ENCODE measurements at places on chromosomes 4 and X. TPM values are rescaled to one million over a fixed set of nuclear protein-coding genes. Genes with fewer than 3 reads are reported as not detected.
A peak's percentile ranks its signal among the peaks of the same experiment; 100 is the strongest.

Gene CRMP1
- 0.37 TPM for total RNA-seq

Gene TRIM61
- total RNA-seq: not detected

DNA sequence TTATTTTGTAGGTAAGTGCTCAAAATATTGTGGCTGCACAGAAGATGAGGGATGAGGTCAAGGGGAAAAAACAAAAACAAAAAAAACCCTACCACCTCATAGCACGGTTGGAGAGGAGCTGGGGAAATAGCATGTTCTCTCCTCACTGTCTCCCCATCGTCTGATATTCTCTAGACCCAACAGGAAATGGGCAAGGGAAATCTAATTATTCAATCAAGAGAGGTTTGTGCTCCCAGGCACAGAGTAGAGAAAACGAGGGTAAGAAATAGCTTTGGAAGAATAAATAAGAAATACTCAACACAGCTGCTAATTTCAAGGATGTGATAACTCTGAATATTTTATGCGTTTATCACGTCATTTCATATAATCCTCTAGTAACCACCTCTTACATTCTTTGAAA, 619.2 kb upstream of the GNPDA2 start:
- no peak for DNase-seq

Gene SNCA
- 140 TPM for total RNA-seq

Gene UGT2B17
- total RNA-seq: not detected

- no peak for DNase-seq
Measured at GRCh38 chr4:170758988-170759387, 669.2 kb upstream of the AADAT start.

Gene HS6ST2
- total RNA-seq: 0.19 TPM

DNA sequence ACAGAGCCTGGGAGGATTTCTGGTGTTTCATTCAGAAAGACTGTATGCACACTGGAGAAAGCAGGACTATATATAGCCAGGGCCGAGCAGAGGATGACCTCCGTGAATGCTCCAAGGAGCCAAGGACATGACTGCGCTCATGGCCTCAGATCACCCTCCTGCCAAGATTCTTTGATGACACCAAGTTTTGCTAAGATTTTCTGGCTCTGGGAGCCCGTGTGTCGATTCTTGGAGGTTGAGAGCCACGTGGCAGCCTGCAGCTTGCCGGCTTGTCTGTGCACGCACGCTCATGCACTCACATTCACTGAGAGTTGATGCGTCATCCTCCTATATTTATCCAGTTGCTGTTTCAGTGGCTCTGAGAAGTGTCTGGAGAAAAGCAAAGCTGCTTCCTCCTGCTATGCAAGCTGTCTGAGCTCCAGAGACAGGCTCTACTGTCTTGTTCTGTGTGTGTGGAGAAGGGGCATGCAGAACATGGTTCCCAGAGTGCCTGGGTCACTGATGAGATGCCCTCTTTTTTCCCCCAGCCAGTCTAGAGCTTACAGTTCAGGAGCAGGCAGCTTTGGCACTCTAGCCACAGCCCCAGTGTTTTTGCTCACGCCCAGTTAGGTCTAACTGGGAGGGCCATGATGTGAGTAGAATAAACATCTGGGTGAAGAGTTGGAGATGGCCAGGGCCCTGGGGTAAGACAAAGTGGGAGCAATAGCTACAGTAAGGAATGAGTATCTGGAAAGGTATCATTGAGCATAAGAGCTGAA, 64.9 kb upstream of the SCOC start:
- DNase-seq: no peak

Gene OPHN1
- 11.7 TPM for total RNA-seq

DNA sequence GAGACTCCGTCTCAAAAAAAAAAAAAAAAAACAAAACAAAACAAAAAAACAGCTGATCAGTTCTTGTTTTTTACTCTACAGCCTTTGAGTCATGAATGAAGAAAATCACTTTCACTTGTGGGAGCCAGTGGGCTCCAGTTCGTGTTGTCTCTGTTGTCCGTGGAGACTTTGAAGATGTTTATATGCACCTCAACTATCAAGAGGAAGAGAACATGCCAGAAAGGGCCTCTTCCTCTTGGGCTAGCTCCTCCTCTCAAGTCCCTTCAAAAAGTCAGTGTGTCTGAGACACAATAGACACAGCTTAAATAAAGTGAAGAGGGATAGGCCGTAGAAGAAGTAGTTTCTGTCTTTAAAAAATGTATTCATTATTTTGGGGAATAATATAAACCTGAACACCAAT, 182.7 kb downstream of the KDR start:
- peak; percentile 90 for DNase-seq

GRCh38 chrX:106283841-106284240, 115.7 kb downstream of the PWWP3B start:
- no peak for DNase-seq

GRCh38 chr4:67929426-67929825, 33.9 kb downstream of the TMPRSS11A start:
- no peak for DNase-seq

Gene ARHGEF6
- total RNA-seq: 16.5 TPM

GRCh38 chrX:120090208-120090607, 12.7 kb upstream of the RHOXF2B start:
- DNase-seq: no peak

DNA sequence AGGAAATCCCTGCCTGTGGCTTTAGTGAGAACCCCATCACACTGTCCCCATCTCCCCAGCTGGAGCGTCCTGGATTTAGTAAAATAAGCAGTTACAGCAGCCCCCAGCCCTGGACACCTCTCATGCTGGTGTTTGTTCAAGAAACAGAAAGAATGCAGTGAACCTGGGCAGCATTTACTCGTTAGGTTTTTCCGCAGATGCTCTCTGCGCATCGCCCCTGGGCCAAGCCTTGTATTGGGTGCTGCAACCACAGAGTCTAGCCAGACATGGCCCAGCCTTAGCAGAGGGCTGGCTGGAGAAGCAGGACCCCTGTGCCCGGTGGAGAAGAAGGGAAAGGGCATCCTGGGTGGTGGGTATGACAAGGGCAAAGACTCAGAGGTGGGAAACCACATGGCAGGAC, 136.3 kb upstream of the PSAPL1 start:
- DNase-seq: no peak

DNA sequence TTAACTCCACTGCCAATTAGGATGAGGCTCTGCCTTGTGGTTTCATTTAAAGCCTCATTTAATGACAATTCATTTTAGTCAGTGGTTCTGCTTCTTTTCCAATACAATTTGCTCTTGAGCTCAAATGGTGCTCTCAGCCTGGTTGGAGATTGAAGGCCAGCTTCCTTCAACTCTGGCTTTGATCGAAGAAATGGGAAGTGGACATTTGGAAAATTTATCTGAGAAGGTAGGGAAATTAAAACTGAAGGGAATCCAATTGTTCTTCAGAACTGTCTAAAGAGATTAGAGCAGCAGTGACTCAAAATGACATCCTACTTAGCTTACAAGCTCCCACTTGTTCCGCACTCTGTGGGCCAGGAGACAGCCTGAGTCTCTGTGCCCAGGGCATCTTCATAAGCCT, 206.8 kb downstream of the SMARCA1 start:
- no peak for DNase-seq

Gene CPXCR1
- total RNA-seq: not detected

Gene MAGEC2
- total RNA-seq: not detected

GRCh38 chr4:7252051-7252450, 59.7 kb downstream of the SORCS2 start:
- no peak for DNase-seq

DNA sequence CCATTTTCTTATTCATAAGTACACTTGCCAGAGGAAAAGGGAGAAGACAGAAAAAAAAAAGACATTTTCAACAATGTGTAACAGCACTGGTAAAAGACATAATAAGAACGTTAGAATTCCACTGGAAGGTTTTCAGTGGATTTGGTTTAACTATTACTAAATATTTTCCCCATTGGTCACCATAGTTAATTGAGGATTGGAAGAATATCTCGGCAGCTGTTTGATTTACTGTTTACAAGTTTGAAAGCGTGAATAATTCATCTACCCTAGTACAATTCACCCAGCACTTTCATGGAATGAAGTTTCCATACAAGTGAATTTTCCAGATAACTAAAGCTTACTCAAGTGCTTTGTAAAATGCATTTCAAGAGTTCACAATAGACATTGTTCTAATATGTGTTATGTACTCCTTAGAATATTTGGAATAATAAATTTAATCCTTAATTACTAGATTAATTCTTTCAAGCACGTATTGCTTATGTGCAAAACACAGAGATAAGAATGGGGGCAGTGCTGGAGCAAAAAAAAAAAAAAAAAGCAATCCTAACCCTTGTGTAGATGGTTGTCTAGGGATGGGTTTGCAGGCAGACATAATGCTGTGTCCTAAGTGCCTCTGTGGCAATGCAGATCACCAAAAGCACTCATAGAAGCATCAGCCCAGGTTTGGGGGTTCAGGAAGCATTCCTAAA, 57.1 kb downstream of the ENPEP start:
- DNase-seq: peak; percentile 16

GRCh38 chr4:37219242-37219641, 25.3 kb upstream of the NWD2 start:
- no peak for DNase-seq

Gene TMEM192
- 20.0 TPM for total RNA-seq

- DNase-seq: no peak
Measured at GRCh38 chrX:25072247-25072646, 56.5 kb upstream of the ARX start.

Gene ZNF185
- 5.3 TPM for total RNA-seq

- no peak for DNase-seq
Measured at GRCh38 chr4:41000356-41000755, 214.0 kb downstream of the APBB2 start.

Gene THAP6
- 9.3 TPM for total RNA-seq

Gene TMEM255A
- not detected for total RNA-seq

DNA sequence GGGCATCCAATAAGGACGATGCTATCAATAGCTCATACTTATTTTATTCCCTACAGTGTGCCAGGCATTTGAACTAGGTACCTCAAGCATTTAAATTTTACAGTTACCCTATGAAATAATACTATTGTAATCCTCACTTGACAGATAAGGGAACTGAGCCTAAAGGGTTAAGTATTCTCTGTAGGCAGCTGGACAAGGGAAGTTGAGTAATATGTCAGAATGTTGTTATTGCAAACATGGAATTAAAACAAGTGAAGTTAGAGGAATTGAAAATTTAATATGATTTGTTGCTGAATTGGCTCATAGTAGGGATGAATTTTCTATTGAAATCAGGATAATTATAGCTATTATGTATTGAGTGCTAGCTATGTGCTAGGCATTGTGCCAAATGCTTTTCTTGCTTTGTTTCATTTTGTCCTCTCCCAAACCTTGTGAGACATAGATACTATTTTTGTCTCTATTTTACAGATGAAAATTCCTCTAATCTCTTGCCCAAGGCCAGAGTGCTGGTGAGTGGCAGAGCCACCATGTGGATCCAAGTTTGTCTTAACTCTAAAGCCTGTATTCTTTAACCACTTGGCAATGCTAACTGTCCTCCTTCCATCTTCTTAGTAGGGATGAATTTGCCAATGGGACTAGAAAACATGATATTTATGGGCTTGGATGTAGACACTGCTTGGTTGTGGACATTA, 58.1 kb downstream of the TMEM164 start:
- DNase-seq: no peak

Gene DCAF8L2
- not detected for total RNA-seq

GRCh38 chrX:19774905-19775304, 112.5 kb downstream of the SH3KBP1 start:
- DNase-seq: no peak

- DNase-seq: no peak
Measured at GRCh38 chr4:110172972-110173371, 25.4 kb downstream of the ELOVL6 start.

Gene JAKMIP1
- total RNA-seq: not detected

GRCh38 chrX:111811831-111812230, 64.2 kb upstream of the TRPC5OS start:
- DNase-seq: no peak

Gene SPARCL1
- 158 TPM for total RNA-seq

DNA sequence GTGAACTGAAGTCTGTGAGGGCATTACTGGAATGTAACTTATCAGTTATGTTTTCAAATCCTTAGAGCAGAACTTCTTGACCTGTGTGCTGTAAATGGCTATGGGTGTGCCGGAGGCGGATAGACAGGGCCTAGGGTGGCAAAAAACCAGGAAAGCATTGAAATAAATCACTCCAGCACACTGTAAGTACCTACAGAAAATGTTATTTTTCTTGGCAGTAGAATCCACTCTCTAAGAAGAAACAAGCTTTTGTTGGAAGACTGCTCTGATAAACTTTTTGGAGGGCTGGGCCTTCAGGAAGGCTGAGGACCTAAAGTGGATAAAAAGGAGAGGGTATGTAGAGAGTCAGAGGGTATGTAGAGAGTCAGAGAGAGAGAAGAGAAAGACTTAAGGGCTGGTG, 14.9 kb downstream of the CPE start:
- DNase-seq: no peak

DNA sequence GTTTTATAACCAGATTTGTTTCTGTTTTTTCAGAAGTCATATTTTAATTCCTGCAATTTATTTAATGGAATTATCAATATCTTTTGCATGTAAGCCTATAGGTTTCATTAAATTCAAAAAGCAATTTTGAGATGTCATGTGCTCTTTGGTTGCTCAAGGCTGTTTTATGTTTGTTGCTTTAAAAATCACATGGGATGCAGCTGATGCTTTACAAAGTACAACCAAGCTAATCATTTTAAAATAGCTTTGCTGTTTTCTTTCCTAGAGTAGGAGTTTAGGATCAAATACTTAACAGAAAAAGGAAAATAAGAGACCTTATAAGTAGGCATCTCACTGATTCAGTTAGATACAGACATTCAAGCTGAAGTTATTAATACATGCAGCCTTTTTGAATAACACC, 11.3 kb downstream of the CPEB2 start:
- no peak for DNase-seq

- no peak for DNase-seq
Measured at GRCh38 chr4:85426366-85426765, 48.6 kb upstream of the ARHGAP24 start.

GRCh38 chr4:37991623-37992410, 31.6 kb downstream of the PTTG2 start:
- no peak for DNase-seq

GRCh38 chr4:65943076-65943475, 272.8 kb upstream of the EPHA5 start:
- DNase-seq: peak; percentile 3

DNA sequence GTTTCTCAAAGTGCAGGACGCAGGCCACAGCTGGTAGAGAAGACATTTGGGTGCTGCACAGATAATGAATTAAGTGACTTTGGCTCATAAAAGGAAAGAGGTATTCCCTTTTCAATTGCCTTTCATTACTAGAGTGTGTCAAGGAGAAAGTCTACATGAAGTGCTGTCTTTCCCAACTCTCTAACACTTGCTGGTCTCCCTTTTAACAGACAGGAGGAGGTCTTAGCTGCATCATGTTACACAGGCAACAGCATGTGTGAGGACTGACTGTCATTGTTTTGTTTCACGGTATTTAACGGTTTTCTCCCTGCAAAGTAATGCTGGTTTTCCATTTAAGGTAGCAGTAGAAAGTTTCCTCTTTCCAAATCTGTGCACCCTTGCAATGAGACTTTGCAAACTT, 291.3 kb upstream of the LDB2 start:
- DNase-seq: no peak

GRCh38 chr4:14810568-14810967, 191.7 kb upstream of the CPEB2 start:
- no peak for DNase-seq
